Fibroblast of mammary gland (primary cell): ENCODE measurements at places on chromosomes 4 and X.

DNA sequence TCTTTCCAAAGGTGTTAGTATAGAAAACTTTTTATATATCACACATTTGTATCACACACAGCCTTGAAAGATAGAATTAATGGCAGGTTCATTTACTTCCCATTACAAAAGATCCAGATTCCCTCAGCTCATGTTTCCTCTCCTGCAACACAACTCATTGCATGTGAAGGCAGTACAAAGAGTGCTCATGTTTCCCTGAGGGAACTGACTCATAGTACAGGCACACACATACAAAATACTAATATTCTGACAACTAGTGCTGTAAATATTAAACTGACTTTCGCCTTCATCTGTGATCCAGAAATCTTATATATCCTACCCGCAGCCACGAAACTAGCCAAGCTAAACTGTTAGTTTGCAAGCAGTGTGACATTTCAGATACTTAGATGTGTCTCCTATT is 819.8 kb upstream of the PCDH7 start:
- DNase-seq: no peak

GRCh38 chr4:89640620-89641366 is 196.2 kb downstream of the SNCA start:
- DNase-seq: peak; percentile 64

DNA sequence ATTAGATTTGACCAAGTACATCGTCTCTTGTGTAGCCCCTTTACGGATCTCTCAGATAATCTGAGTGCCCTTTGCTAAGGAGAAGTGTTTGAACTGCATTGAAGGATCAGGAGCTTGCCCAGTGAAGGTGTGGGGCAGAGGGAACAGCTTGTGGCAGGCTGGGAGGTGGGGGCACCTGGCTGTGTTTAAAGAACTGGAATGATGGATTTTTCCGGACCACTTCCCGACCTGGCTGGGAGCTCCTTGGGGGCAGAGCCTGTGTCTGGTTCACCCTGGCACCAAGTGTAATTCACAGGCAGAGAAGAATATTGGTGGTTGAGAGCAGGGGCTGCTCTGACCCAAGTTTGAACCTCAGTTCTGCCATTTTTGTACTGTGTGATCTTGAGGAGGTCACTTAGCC is 18.5 kb downstream of the TBC1D14 start:
- DNase-seq: no peak

GRCh38 chr4:75845992-75846391 is 56.3 kb downstream of the PPEF2 start:
- DNase-seq: peak; percentile 26

GRCh38 chr4:111283066-111283677 is 660.3 kb upstream of the PITX2 start:
- peak; percentile 64 for DNase-seq

GRCh38 chr4:47557255-47557654 is 72.2 kb downstream of the ATP10D start:
- no peak for DNase-seq

DNA sequence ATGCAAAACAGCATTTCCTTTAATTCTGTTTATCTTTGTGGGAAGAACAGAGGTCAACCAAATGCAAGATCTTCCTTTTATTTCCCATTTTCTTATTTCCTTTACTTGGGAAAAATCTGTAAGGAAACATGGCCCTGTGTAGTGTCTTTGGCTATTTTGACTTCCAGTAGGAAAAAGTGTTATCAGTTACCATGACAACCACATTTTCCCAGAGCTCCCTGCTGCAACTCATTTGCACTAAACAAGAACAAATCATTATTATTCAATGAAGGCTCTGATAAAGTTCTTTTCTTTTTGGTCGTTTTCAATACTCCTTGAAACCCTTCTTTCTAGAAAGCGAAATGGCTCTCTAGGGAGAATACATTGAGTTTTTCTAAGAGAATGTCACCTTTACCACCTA is 117.2 kb upstream of the DDX53 start:
- DNase-seq: no peak

DNA sequence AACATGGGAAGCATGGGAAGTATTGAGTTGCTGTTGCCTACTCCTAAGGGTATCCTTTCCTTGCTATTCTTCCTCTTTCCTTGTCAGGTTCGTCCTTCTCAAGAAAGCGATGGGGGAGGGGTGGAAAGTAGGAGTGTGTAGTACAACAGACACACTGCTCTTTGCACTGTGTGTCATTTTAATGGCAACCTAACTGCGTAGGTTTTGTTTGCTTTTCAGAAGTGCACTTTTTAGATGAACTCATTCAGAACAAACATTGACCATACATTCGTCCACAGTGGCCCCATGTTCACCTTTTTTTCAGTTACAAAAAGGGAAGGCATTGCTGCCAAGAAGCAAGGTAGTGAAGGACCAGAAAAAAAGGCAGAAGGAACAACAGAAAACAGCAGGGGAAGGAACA is 10.2 kb upstream of the YIPF6 start:
- no peak for DNase-seq

- DNase-seq: peak; percentile 39
Observed at GRCh38 chr4:167622481-167623240, 388.4 kb upstream of the SPOCK3 start.
